Right ventricle myocardium superior (tissue), 1 donor: ENCODE measurements at places on chromosomes 2 and 18.

- DNase-seq, result no peak
These were observed 6.1 kb downstream of the ONECUT2 start for GRCh38 chr18:57441071-57441794.

GRCh38 chr2:25650256-25650655 is 23.1 kb downstream of the DTNB start:
- no peak for DNase-seq

DNA sequence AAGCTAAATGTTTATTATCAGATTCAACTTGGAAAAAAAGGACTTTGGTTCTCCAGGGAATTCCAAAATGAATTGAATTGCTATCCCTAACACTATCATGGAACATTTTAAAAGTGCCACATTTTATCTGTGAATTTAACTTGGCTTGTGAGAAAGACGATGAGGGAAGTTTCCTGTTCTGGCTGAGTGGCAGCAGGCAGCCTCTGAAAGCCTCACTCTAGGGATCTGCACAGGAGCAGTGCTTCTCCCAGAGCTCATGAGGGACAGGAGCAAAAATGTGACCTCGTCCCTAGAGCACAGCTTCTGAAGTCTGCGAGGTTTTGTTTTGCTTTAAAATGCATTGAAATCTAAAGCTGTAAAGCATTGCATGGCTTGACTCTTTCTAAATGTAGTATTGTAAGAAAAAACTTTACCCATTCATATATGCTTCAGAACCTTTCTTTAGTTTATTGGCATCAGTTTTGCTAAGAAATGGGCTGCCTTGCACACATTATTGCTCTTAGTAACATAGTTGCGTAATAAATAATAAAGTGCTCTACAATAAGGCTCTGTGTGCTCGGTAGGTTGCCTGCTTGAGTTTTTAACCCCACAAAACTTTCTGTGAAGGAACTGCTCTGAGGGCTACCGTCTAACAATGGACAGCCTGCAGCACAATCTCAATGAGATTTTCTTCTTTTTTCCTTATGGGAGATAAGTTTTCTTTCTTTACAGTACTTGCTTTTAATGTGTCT is 136.2 kb upstream of the CDCA7 start:
- peak; percentile 39 for DNase-seq

GRCh38 chr18:6219116-6219717 is 195.5 kb downstream of the L3MBTL4 start:
- peak; percentile 44 for DNase-seq

DNA sequence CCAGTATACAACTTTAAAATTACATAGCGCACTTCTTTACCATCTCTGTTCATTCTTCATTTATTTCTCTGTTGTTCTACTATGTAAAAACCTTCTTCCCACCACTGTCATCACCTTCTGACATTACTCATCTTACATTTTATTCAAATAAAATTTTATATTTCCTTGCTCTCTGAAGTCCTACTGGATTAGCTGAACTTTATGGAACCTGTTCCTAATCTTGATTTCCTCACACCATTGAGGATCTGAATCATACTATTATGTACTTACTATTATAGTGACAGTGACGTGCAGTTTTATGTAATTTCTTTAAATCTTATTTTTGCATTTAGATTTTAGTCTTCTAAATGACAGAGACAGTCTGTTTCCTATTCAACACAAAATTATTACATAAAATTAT is 98.3 kb downstream of the DYNAP start:
- no peak for DNase-seq

DNA sequence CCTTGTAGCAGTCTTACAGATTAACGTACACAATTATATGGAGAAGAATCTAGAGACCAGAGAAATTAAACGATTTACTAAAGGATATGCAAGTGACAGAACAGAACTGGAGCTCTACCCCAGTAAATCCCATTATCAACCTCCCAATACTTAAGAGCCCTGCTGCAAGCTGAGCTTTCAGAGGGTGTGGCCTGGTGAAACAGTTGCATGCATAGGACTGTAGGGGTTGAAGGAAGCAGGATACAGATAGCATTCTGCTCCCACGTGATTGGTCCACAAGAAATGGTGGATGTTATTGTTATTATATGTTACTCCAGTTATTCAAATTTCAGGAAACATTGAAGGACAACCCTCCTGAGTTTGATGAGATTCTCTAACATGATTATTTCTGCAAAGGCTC is 210.8 kb upstream of the THUMPD2 start:
- no peak for DNase-seq

DNA sequence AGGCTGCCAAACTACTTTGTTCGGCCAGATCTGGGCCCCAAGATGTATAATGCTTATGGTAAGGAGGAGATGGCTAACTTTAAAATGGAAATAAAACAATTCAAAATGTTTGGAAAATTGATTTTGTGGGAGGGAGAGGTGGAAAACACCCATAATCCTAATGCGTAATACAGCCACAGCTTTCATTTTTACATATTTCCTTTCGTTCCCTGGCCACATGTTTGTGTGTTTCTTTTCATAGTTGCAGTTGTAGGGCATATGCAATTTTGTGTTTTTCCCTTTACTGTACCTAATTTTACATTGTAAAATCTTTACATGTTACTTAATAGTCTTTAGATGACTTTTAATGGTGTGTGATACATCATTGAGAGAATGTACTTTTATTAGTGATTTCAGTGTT is 44.6 kb downstream of the KDM3A start:
- no peak for DNase-seq

DNA sequence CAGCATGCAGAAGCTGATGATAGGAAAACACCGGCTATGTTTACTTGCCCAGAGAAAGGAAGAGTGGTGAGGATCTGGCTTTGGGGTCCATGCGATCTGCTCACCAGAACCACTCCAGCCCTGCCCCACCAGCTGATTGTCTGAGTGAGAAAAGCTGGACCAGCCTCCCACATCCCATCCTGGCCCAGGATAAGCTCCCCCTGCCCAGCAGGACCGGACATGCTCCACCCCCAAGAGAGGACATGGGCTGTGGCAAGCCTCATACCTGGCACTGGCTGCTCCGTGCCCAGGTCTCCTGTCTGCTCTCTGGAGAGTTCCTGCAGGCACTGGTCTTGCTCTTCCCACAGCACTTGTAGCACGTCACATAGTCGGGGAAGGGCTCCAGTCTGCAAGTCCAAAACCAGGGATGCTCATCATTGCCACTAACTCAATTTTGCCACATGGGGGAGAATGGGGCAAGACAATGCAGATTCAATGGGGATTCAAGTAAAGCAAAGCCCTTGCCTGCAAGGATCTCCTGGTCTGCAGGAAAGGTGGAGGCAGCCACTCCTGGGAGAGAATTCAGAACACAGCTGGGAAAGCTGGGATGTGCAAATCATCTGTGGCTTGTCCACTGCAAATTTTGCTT is 30.0 kb downstream of the SCTR start:
- DNase-seq, result no peak

DNA sequence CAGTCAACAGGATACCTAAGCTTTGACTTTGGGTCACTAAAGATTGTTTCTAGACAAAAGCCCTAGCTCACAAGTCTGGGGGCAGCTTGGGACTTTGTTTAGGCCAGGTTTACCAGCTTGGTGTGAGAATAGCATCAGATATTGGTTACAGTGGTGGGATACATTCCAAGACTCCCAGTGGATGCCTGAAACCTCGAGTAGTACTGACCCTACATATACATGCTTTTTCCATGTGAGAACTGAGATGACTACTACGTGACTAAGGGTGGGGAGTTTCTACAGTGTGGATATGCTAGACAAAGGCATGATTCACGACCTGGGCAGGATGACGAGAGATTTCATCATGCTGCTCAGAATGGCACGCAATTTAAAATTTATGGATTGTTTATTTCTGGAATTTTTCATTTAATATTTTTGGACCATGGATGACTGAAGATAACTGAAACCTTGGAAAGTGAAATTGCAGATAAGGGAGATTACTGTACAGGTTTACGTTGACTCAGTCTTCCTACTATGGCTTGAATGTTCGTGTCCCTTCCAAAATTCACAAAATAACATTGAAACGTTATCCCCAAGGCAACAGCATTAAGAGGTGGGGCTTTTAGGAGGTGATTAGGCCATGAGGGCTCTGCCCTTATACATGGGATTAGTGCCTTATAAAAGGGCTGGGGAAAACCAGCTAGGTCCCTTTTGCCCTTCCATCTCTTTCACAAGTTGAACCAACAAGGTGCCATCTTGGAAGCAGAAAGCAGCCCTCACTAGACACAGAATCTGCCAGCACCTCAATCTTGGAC is 50.2 kb upstream of the CTAGE1 start:
- DNase-seq, result no peak

GRCh38 chr2:234945339-234945873 is 6.4 kb upstream of the SH3BP4 start:
- DNase-seq, result no peak

- DNase-seq, result peak; percentile 59
These were observed 71.3 kb upstream of the PID1 start for GRCh38 chr2:229342376-229342775.

GRCh38 chr2:149330127-149331022 is at the start of gene LYPD6:
Gene LYPD6, plus strand, starts transcription at chr2:149330587. Its CDS starts 107,122 bp downstream, at chr2:149437709.
- DNase-seq, result peak; percentile 83

DNA sequence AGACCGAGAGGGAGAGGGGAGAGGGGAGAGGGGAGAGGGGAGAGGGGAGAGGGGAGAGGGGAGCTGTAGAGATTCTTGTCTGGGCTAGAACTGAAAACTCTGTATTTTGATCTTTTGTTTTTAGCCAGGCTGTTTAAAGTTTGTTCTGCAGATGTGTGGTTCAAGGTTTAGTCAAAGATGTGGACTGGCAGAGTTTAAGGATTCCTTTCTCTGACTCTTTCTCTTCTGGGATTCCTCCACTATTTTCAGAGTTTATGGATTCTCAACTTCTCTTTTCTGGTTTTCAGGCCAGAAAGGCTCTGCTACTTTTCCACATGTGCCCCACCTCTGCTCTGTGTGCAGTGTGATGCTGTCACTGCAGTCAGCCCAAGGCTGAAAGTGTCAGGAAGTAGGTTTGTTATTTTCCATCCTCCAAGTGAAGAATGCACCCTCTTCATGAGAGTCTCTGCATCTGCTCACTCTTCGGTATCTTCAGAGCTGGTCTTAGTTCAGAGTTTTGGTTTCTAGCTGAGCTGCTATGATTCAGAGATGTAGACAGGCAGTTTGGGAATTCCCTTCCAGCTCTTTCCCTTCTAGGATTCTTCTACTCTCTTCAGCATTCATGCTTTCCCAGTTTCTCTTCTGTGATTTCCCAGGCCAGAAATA is 130.9 kb upstream of the SMAD7 start:
- no peak for DNase-seq

GRCh38 chr2:74183878-74184277 is 5.2 kb upstream of the MOB1A start:
- DNase-seq, result no peak

- no peak for DNase-seq
These were observed 500.4 kb downstream of the GALR1 start for GRCh38 chr18:77750006-77750405.

- peak; percentile 50 for DNase-seq
These were observed 16.0 kb upstream of the ASXL2 start for GRCh38 chr2:25894135-25894830.

- DNase-seq, result no peak
These were observed 212.1 kb downstream of the TCF4 start for GRCh38 chr18:55375930-55376329.

DNA sequence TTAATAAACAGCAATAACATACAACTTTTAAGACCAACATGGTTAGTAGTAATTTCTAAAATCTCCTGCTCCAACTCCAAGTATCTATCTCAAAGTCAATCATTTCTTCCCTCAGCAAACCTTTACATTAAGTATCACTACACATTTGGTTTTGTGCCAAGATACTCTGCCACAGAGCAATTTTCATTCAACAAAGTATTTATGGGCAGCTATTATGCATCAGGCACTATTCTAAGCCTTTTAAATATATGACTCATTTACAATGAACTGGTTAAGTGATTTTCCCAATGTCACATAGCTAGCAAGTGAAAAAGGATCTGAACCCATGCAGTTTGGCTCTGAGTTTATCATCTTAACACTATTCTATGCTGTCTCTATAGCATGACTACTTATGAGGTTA is 264.3 kb downstream of the NOL4 start:
- no peak for DNase-seq

DNA sequence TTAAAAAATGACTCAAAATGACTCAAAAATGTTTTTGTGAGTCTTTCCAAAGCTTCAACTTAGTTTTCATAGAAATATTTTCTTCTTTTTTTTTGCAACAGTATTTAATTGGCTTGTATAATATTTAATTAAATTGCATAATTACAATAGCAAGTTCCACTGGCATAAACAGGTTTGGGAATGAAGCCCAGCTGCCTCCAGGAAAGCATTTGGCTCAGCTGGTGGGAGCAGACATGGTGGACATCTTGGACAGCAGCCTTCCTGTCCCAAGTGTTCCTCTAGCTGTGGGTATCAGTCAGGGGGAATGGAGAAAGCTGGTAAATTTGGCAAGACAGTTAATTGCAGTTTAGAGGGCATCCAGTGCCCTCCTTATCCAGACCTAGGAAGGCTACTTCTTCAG is 213.4 kb downstream of the ZBTB7C start:
- DNase-seq, result no peak

GRCh38 chr2:84906900-84907714 is 1.7 kb downstream of the TMSB10 start:
- peak; percentile 82 for DNase-seq

GRCh38 chr18:331221-331821 is 63.5 kb upstream of the THOC1 start:
- DNase-seq, result no peak

GRCh38 chr18:68033466-68033865 is 516.9 kb upstream of the DSEL start:
- no peak for DNase-seq

DNA sequence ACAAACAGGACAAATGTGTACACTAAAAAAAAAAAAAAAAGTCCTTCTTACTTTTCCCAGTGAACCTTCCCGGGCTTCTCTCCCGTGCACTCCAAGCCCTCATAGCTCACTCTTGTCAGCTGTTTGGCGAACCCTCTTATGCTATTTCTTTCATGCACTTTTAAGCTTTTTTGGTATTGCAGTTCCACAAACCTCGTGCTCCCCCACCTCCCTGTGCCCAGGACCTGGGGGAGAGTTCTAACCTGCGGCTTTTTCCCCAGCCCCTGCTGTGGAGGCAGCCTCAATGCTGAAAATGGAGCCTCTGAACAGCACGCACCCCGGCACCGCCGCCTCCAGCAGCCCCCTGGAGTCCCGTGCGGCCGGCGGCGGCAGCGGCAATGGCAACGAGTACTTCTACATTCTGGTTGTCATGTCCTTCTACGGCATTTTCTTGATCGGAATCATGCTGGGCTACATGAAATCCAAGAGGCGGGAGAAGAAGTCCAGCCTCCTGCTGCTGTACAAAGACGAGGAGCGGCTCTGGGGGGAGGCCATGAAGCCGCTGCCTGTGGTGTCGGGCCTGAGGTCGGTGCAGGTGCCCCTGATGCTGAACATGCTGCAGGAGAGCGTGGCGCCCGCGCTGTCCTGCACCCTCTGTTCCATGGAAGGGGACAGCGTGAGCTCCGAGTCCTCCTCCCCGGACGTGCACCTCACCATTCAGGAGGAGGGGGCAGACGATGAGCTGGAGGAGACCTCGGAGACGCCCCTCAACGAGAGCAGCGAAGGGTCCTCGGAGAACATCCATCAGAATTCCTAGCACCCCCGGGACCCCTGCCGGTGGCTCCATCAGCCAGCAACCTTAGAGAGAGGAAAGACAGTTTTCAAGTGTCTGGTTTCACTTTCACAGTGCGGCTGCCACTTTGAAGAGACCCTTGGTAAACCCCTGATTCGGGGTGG is 826 bp downstream of the KCNE4 start:
- peak; percentile 47 for DNase-seq

- no peak for DNase-seq
These were observed 61.4 kb downstream of the RPL31 start for GRCh38 chr2:101063352-101064124.

- peak; percentile 54 for DNase-seq
These were observed 615 bp downstream of the ADNP2 start for GRCh38 chr18:80109676-80110078.
